Tongue (tissue), 3 donors: ENCODE measurements at places on chromosomes 6 and 20. TPM values are rescaled to one million over a fixed set of nuclear protein-coding genes. Genes with fewer than 3 reads are reported as not detected.

GRCh38 chr6:53837865-53838769, 43.3 kb downstream of the LRRC1 start:
- peak; percentile 65 for DNase-seq

- DNase-seq = no peak
Measured at GRCh38 chr6:95083506-95083905, 493.8 kb upstream of the MANEA start.

- DNase-seq = no peak
Measured at GRCh38 chr20:25485872-25486271, 78.4 kb downstream of the GINS1 start.

GRCh38 chr6:34025861-34026260, 120.0 kb downstream of the GRM4 start:
- DNase-seq = no peak

GRCh38 chr6:1558388-1558787, 51.3 kb upstream of the FOXC1 start:
- no peak for DNase-seq

DNA sequence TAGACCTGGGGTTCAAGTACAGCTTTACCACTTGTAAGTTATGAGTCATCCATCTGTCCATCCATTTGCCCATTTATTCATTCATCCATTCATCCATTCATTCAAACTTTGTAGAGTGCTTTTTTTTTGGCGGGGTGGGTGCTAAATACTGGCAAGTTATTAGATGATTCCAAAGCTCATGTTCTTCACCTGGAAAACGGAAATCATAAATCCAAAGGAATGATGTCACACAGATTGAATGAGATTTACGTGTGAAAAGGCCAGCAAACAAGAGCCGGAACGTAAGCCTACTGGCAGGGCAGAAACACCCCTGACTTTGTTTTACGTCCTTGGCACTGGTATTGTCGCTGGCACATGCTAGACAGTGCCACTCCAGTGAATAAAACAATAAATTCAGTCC, 480.9 kb upstream of the CHD6 start:
- no peak for DNase-seq

DNA sequence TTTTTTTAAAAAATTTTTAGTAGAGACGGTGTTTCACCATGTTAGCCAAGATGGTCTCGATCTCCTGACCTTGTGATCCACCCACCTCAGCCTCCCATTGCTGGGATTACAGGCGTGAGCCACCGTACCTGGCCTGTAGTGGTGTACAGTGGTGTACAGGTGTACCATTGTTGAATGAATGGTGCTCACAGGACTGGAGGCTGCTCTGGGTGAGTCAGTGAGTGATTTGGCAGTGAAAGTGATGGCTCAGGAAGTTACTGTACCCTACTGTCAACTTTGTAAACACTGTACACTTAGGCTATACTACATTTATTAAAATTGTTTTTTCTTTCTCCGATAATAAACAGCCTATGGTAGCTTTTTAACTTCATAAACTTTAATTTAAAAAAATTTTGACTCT, 122.8 kb upstream of the EEF1E1 start:
- no peak for DNase-seq

- no peak for DNase-seq
Measured at GRCh38 chr20:55881204-55881603, 124.1 kb downstream of the CBLN4 start.

GRCh38 chr6:144435602-144436426, 150.7 kb downstream of the UTRN start:
- no peak for DNase-seq

DNA sequence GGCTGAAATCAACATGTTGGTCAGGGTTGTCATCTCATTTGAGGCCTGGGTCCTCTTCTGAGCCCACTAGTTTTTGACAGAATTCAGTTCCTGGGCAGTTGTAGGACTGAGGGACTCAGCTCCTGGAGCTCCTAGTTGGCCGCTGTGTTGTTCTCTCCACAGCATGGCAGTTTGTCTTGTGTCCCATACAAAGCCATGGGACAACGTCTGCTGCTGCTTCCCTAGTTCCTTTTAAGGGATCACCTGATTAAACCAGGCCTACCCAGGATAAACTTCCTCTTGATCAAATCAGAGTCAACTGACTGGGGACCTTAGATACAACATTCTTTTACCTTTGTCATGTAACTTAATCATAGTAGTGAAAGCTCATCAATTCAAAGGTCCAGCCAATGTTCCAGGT, 141.0 kb downstream of the BCAS1 start:
- no peak for DNase-seq

DNA sequence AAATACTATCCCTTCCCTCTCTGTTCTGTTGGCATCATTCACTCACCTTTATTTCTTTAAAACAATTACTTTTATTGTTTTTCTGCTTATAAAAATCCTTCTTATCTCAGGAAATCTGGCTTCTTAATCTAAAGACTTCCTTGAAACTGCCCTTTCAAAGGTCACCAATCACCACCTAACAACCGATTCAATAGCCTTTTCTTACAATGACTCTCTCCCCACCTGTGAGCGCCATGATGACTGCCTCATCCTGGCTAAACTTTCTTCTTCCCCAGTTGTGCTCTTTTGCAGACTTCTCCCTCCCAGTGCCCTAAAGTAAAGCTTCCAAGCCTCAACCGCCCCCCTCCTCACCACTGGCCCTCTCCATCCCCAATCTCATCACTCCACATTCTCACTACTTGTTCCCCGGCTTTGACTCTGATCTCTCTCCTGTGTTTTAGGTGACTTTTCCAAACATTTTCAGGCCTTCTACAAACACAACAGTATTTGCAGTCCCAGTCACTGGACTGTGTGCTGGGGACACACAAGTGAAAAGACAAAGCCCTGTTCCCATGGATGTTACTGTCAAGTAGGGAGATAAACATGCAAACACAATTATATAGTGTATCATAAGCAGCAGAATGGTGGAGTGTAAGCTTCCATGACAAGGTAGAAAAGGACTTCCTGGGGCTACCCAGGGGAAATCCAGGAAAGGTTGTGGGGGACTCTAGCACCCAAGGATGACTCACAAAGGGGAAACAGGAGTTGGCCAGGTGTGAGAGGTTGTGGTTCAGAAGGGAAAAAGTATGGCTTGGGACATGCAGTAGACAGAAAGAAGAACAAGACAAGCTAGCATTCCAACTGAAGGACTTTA, 12.8 kb downstream of the NHSL1 start:
- DNase-seq = no peak

DNA sequence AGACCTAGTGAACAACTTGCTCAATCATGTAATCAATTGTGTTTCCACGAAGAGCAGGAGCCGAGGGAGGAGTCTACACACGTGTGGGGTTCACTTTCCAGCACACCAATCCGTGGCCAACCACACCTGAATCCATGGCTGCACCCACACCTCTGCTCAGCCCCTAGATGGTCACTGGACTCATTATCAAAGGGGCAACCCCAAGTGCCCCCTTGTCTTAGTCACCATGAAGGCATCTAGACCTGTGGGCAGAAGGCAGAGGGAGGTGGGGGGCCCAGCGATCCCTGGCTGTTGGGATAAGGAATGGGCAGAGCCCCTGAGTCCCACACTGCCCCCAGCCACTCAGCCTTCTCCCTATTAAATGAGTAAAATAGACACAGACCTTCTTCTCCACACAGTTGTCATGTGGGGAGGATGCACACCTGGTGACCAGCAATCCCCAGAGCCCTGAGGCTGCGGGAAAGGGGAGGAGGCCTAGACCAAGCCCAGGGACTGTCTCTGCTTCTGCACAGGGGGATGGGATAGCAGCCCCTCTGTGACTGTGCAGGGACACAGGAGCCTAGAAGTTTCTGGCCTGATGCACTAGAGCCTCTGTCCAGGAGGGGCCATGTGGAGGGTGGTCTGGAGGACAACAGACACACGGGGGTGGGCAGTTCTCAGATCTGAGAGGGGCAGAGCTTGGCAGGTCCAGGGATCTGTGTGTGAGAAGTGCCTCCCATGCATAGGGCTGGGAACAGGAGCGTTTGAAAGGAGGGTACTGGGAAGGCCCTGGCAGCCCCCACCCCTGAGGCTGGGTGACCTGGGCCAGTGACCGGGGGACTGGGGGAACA, 1.9 kb upstream of the RAET1L start:
- DNase-seq = no peak

DNA sequence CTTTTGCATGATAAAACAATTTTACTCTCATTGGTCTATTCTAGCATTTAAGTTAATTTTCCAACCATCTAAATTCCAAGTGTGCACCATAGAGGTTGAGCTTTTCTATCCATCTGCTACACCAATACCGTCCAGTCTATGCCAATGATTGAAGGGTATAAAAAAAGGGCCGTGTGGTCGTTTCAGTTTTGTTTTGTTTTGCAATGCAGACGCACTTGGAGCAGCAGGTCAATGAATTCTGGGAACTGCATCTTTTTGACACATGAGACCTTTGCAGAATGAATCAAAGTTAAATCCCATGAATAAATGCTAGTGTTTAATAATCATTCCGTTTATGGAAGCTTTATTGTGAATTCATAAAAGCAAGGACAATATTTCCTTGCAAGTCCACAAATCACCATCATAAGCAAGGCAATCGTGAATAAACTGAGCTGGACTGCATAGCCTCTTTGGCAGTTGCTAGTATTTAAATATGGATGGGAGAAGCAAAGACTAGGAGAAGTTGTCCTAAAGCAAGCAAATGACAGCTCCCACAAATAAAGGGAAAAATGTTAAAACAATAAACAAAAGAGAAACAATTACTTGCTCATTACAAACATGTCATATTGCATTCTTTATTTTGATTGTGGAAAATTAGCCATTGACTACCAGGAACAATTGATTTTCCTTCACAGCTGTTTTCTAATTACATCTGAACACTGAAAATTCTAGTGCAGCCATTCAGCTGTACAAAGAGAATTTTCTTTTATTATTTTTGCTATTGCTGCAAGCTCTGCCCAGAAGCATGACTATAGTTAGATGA, 649.7 kb upstream of the GJE1 start:
- peak; percentile 27 for DNase-seq

FAXC gene
- 4.9 TPM for total RNA-seq

POU3F2 gene
- 0.41 TPM for total RNA-seq
